ENCODE measurements at places on chromosomes 3 and 15. TPM values are rescaled to one million over a fixed set of nuclear protein-coding genes. Genes with fewer than 3 reads are reported as not detected.

GRCh38 chr3:35724106-35724505, 84.8 kb downstream of the ARPP21 start:
- no peak for ATAC-seq

DNA sequence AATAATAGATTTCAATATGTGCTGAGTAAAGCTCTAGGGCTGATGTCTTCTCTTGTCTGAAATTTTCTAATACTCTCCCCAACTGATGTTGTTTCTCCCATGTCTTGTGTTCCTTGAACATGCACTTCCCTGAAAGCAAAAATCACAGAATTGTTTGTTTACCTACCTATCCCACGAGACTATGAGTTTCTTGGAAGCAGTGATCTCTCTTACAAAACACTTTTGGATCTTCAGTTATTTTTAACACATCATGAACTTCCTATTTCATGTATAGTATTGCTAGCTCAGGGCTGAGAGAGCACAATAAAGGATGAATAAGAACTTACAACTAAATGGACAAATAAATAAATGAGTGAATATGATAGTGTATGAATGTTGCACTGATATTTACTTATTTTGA, 365.0 kb downstream of the ROBO2 start:
- ATAC-seq, result no peak

GRCh38 chr3:157311633-157312375, 124.8 kb upstream of the PTX3 start:
- ATAC-seq, result no peak

- ATAC-seq, result no peak
Measured at GRCh38 chr3:68088216-68088615, 433.8 kb upstream of the SUCLG2 start.

DNA sequence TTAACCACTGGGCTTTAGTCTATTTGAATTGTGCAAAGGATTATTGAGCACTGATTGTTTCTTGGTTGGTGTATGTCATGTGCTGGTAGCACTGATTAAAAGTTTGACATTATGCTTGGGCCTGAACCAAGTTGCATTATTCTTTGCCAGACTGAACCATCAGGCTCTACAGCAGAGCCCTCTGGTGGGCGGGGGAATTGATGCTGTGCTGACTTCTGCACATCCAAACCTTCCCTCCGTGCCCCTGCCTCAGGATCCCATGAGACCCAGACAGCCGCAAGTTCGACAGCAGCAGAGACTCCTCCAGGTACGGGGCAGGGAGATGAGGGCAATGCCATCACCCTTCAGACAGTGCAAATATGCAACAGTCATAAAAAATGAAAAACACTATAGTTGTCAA, 28.4 kb upstream of the P2RY12 start:
- no peak for ATAC-seq

DNA sequence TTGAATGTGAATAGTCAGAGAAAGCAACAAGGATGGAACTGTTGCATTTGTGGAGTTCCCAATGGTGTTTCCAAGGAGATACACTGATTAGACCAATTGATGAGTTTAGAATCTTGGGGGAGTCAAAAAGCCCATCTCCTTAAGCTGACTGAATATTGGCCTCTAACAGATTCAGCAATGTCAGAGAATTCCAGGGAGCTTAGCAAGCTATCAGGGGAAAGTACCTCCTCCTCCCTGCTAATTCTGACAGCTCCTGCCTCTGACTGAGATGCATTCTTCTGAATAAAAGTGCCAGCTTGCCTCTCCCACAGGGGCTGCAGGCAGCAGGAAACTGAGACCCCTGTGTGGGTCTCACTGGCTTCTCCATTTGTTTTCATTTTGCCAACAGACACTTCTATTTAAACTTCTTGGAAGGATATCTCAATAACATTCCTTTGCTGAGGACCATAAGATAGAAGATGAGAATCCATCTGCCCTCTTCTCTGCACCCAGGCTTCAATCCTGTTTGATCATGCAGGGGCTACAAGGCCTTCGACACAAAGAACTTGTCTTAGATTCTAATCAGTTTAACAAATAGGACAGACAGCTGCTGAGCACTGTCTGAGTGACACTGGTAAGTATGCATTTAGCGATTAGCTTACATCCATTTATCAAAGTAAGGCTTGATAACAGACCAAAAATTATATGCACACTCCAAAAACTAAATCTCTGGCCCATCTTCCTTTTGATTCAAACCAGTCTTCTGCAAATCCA, 1080.8 kb downstream of the TUSC7 start:
- ATAC-seq, result no peak

DNA sequence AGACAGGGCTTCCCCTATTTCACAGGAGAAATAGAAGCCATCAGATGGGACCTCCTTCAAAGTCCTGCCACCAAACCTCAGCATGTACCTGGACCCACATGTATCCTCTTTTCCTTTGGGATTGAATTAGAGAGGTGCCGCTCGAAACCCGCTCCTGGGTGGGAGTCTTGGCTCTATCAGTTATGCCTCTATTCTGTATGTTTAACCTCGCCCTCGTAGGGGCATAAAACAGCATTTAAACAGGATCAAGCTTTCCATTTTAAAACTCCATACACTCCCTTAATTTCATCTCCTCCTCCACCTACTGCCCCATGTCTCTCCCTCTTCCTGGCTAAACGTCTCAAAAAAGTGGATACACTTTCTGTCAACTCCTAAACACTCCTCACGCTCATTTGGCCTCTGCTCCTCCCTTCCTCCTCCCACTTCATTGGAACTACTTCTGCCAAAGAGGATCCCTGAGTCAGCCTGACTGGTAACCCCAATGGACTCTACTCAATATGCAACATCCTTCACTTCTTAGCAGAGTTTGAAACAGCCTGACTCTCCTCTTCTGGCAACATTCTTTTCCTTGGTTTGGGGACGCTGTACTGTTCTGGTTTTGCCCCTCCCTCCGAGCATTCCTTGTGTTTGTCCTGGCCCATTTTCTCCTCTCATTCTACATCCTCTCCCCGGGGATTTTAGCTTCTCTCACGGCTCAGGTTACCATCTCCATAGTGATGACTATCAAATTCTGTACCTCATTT, 23.0 kb upstream of the MUC20 start:
- ATAC-seq, result peak; percentile 53

DNA sequence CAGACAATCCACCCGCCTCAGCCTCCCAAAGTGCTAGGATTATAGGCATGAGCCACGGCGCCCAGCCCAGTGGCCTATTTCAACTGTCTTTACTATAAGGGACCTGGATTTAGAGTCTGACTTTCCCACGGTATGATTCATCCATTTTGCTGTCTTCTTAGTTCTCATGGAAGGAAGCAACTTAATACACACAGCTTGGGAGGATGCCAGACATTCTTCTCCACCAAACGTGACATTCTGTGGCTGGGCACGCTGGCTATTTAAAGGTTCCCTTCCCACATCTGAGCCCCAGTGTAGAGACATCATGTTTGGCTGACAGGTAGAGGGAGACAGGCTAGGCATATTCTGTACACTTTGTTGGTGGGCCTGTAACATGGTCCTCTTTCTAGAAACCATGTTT, 26.2 kb downstream of the FAM43A start:
- ATAC-seq, result peak; percentile 85

GRCh38 chr3:47964740-47965139, 51.5 kb downstream of the MAP4 start:
- no peak for ATAC-seq

- no peak for ATAC-seq
Measured at GRCh38 chr3:112395181-112395895, 62.4 kb downstream of the CD200 start.

GRCh38 chr3:100606894-100607512, 2.4 kb upstream of the ADGRG7 start:
- ATAC-seq, result no peak

DNA sequence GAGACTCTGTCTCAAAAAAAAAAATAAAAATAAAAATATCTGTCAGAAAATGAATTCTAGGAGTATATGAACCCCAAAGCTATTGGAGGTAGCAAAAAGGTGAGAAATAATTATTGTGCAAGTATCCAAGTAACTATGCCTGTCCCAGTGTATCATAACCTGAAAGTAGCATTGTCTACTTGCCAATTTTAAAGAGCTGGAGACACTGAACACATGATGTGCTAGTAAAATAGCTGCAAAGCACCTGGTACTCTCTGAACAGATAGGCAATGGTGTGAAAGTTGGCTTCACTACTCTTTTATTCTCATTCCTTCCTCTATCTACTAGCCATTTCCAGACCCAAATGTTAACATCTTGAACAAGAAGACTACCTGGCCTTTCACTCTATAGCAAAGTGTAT, 208.9 kb downstream of the FOXP1 start:
- ATAC-seq, result no peak

DNA sequence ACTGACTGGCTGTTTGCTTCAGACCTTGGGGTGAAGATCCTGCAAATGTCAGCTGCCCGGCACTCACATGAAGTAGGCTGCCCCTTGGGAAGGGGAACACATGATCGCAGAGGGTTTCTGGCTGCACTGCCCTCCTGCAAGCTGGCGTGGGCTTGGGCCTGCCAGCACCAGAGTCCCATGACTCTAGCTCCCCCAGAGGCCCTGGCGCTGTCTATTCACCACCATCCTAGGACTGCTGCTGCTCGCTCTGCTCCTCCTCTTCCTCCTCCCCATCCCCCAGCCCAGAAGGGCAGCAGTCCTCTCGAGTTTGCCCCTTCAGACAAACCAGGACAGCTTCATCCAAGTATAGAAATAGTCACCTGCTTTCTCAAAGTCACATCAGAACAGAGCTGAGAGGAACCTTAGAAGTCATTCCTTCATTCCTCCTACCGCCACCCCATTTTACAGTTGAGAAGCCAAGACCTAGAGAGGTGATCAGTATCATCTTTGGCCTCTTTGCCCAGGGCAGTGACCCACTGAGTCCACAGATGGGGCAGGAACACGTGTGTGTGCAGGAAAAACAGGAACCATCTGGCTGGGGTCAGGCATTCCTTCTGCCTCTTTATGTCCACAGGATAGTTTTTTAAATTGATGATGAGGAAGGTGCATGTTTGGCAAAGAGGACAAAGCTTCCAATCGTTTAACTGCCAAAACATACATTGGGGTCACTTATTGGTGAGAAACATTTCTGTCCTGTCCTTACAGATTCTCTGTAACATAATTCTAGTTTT, 13.2 kb downstream of the DPH3 start:
- no peak for ATAC-seq

GRCh38 chr3:50338965-50339364, 1.7 kb downstream of the RASSF1 start:
- no peak for ATAC-seq

DNA sequence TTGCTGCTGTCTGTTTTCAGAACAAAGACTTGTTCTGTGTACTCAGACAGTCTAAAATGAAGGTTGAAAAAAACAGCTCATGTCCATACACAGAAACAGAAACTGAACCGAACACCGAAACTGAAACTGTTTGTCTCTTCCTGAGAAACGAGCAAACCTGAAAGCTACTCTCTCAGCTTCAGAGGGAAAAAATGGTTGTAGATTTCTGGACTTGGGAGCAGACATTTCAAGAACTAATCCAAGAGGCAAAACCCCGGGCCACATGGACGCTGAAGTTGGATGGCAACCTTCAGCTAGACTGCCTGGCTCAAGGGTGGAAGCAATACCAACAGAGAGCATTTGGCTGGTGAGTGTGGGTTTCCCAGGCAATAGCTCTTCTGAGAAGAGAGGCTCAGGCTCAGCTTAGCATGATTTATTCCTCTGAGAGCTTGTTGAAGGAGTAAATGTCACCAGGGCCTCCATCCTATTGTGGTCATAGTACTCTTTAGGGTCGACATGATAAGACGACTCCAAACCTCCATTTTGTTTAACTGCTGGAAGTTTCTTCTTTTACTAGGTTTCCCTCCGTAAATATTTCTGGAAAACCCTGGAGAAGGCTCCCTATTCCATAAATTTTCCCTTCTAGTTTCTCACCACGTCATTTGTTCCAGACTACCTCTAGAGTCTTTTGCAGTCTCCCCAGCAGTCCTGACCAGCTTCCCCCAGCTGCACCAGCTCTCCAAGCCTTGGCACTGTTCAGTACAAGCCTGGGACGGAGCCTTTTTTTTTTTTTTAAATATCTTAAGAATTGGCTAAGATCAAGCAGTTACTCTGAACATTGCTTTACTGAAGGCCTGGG, at the start of gene RTP4:
TSS of gene RTP4 (plus strand) at position 135 of the 838 bp plus-strand sequence. CDS start at position 192, 57 bp downstream.
- ATAC-seq, result peak; percentile 49

DNA sequence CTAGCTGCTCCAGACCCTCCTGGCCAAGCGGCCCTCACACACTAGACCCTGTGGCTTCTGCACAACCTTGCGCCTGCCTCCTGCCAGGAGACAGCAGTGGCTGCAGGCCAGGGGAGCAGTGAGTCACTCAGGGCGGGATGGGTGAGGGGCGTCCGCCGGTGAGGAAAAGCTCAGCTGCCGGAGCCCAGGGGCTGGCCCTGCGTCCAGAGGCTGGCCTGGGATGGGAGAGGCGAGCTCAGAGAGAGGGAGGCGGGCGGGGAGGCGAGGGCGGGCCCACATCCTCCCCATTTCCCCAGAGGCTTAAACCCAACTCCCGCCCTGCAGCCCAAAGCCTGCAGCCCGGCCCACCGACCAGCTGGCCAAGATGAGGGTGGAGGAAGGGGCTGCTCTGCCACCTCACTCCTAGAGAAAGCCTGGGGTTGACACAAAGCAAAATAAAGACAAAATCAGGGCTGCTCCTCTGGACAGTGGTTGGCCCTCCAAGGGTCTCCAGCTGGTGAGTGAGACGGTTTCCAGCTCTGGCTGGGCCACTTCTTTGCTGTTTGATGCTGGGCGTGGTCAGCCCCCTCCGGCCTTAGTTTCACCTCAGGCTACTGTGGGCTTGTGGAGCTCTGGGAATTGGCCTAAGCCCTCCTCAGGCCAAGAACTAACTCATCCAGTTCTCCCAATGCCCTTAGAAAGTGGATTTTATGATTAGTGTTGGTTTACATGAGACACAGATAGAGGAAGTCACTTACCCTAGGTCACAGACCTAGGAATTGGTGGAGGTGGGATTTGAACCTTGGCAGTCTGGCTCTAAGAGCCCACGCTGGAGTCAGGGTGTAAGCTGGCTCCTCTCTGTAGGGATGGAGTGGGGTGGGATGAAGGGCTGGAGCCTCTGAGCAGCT, 50.6 kb downstream of the IQSEC1 start:
- peak; percentile 47 for ATAC-seq

FMN1 gene
- total RNA-seq, result 4.6 TPM

GHRL gene
- total RNA-seq, result 0.76 TPM

LTK gene
- total RNA-seq, result 0.12 TPM

FGF12 gene
- total RNA-seq, result 0.72 TPM

All from esophagus mucosa (tissue), 1 donor.